ENCODE measurements at places on chromosomes 2 and 18. TPM values are rescaled to one million over a fixed set of nuclear protein-coding genes. Genes with fewer than 3 reads are reported as not detected.

DNA sequence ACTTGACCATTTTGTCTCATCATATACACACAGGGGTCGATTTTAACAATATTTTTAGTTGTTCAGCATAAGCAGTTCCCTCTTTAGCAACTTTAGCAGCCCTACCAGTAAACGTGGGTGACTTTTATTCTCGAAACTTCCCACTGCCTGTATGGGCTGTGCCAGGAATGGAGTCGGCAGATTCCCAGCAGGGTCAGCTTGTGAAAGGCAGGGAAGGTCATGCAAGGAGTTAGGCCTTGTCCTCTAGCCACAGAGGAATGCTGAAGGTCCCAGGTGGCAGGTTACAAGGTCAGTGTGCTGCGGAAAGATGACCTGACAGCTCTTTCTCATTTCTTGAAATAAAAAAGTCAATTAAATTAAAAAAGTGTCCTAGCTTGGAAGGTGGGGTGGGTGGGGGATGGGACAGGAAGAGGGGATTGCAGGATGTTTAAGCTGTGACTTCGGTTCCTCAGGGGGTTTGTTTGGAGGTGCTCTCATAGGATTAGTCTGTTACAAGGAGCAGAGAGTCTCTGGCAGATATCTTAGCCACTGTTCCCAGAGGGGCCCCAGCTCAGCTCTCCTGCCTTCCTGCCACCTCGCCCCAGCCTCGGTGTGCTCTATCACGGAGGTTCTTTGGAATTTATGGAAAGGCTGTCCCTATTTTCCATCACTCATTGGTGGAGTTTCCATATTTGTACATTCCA is 21.4 kb downstream of the DRC1 start:
- no peak for DNase-seq

GRCh38 chr2:224194161-224194560 is 155.1 kb upstream of the SERPINE2 start:
- DNase-seq: no peak

CHRNA1 gene
- polyA plus RNA-seq: 0.11 TPM

DNA sequence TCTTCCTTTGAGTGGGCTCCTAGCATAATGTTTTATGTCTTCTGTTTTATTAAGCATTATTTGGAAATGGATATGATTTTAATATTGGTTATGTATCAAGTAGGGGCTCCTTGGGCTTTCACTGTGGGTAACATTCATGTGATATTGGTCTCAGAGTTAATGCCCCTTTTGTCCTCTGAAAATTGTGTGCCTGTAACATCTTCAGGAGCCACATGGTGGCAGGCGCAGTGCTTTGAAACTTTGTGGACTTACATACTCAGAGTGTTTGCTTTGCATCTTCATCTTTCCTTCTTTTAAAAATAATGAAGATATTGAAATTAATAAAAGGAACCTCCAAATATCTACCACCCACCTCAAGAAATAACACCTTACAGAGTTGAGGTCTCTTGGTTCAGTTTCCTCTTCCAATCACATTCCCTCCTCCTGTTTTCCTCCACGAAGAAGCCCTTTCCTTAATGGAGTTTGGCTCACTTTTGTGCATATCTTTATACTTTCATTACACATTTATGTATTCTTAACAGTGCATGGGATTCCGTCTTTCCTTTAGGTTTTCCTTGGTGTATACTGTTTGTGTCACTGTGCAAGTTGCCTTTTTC is 73.5 kb downstream of the LIMS1 start:
- DNase-seq: no peak

DNA sequence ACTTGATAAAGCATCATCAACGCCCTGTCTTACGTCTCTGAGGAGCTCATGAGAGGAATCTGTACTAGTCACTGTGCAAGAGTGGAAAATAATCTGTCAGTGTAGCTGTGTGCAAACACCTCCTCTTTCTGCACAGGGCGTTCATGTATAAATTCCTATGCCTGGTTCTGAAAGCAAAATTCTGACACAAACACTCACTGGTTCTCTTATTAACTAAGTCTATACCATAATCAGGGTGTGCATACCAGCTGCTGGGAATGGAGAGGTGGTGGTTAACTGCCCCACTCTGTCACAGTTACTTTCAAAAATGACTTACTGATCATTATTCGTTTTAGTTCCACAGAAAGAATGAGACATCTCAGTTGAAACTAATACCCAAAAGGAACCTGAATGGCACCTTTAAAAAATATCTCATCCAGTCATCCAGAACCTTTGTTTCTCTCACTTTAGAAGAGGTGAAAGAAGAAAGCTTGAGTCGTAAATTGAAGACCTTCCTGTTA is 35.7 kb downstream of the STK39 start:
- no peak for DNase-seq
